ENCODE measurements at places on chromosomes 5 and 9. TPM values are rescaled to one million over a fixed set of nuclear protein-coding genes. Genes with fewer than 3 reads are reported as not detected.

Gene MRPS2
- 55.6 TPM for total RNA-seq

Gene KLHL9
- total RNA-seq: 8.3 TPM

Gene DNAJB5
- total RNA-seq: 3.5 TPM

Gene PCDHB5
- 0.74 TPM for total RNA-seq

Gene IL13
- total RNA-seq: not detected

Gene FRRS1L
- total RNA-seq: not detected

Gene ZNF462
- total RNA-seq: 3.0 TPM

Gene SPATA31D4
- total RNA-seq: not detected

Gene STK32A
- total RNA-seq: 0.15 TPM

Gene LCN9
- not detected for total RNA-seq

Gene SPINK4
- total RNA-seq: not detected

Gene C9
- 1,698 TPM for total RNA-seq

Gene SLC36A2
- total RNA-seq: not detected

Gene PCDHGA9
- 2.5 TPM for total RNA-seq

Gene TRIM7
- total RNA-seq: 0.68 TPM

Gene HMCN2
- 0.86 TPM for total RNA-seq

Gene RABGAP1
- 14.4 TPM for total RNA-seq

Data from right lobe of liver (tissue), 6 donors.